ENCODE measurements at places on chromosomes 5 and 9. TPM values are rescaled to one million over a fixed set of nuclear protein-coding genes. Genes with fewer than 3 reads are reported as not detected.

MTX3 gene
- 6.3 TPM for total RNA-seq

SLC46A2 gene
- total RNA-seq = not detected

GABRG2 gene
- total RNA-seq = not detected

SURF1 gene
- 49.3 TPM for total RNA-seq

ZNF474 gene
- 0.17 TPM for total RNA-seq

PARP8 gene
- 0.20 TPM for total RNA-seq

WDR38 gene
- total RNA-seq = 0.13 TPM

GMCL2 gene
- total RNA-seq = not detected

CDH9 gene
- total RNA-seq = not detected

HSPB3 gene
- not detected for total RNA-seq

ASS1 gene
- total RNA-seq = 19.3 TPM

EQTN gene
- not detected for total RNA-seq

SHOC1 gene
- total RNA-seq = not detected

IL9 gene
- not detected for total RNA-seq

PFN3 gene
- total RNA-seq = not detected

SLC6A7 gene
- not detected for total RNA-seq

Data from A549 treated with Hydrocortisone at 1 μM for 4 hours (cell line).